ENCODE measurements at places on chromosomes 6 and 20.

GRCh38 chr6:16360365-16360764 is 122.0 kb downstream of the GMPR start:
- no peak for DNase-seq

DNA sequence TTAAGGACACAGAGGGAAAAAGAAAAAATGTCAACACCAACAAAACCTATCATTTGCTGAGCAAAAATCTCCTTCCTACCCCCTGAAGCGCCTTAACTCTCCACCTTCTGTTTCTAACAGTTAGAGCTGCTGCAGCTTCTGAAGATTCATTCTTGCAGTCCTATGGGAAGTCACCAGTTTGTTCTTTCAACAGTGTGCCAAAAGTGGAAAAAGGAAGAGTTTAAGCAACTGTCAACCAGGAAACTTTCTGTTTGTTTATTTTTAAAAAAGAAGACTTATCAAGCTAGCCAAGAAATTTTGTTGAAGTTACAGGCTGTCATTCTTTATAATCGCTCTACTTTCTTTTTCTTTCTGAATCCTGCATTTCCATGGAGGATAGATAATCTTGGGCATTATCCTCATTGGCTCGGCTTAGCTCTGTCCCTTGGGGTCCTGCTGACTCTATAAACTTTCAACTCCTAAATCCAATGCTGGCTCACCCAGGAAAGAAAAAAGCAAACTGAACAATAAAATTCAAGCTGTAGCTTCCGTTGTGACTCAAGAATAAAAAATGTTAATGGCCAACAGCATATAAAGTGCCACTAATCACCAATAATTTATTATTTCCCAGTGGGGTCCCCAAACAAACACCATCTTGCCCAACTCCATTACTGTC is 172.8 kb upstream of the CITED2 start:
- DNase-seq = no peak

DNA sequence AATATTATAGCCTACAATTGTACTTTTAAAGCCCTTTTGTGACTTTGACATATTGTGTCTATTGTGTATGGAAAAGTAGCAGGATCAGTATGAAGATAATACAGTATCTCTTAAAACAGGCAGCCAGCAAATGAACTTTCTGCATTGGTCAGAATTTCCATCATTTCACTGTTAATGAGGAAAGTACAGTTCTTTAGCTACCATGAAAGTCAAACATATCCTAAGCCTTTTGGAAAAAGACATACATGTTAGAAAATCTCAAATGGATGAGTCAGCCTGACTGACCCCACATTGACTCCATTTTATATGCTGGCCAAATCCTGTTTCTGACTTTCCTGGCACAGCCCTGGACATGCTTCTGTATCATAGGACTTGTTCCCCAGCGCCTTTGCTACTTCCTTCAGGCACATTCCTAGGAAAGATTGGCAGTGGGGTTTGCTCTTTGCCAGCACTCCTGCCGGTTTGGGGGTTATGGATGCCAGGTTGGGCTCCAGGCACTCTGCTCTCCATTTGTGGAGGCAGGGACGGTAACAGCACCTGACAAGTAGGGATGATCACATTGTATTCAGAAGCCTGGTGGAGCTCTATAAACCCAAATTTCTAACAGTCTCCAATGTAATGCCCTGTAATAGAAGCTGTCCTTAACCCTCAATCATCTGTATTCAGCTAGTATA is 43.7 kb downstream of the TOP1 start:
- peak; percentile 79 for DNase-seq

DNA sequence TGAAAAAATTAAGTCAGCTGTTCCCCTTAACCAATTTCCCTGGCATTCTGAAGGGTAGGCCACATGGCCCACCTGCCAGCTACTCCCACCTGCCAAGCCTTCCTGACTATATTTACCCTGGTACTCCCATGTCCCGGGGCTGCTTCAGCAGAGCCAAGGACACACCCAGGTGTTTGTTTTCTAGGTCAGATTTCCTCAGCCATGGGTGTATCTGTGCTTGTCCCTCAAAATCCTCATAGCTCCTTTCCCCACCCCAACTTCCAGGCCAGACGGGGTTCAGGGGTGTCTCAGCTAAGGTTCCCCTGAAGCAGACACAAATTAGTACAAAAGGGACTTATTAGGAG is 139.4 kb upstream of the CDYL start:
- no peak for DNase-seq

DNA sequence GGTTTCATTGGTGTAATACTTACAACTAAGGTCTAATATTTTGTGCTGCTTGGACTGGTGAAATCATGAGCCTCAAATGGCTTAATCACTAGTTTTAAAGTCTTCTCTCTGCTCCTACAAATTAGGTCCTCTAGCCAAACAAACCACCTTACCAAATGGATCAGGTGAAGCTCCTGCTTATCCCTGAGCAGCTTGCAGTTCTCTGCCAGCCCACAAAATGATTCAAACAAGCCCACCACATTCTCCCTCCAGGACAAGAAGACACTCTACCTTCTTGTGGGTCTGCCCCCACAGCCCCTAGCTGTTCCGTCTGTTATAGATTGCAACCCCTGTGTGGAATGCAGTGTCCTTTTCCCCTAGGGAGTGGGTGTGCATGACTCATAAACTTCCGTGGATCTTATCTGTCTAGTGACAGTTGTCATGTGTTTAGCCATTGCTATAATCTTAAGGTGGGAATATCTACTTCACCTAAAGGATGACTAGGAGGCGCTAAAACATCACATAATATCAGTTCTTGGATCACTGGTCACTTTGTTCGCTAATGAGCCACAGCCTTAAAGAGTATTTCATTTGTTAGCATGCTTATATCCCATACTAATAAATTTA is 940.5 kb upstream of the MANEA start:
- DNase-seq = peak; percentile 12

DNA sequence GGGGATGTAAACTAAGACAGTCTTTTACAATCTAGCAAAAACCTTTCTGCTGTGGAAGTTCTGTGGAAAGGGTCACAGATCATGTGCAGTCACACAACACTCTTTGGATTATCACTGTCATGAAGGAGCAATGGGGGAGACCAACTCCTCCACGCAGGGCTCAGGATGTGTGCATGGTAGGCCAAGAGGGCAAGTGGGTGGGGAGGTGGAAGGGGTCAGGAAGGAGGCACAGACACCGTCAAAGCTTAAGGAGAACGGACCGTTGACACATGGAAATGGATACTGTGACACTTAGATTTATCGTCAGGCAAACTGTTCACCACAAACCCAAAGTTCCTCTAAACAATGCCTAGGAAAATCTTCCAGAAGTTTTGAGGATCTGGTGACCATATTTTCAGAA is 215.8 kb downstream of the PAX1 start:
- no peak for DNase-seq

GRCh38 chr6:144500892-144501291 is 215.8 kb downstream of the UTRN start:
- DNase-seq = no peak

DNA sequence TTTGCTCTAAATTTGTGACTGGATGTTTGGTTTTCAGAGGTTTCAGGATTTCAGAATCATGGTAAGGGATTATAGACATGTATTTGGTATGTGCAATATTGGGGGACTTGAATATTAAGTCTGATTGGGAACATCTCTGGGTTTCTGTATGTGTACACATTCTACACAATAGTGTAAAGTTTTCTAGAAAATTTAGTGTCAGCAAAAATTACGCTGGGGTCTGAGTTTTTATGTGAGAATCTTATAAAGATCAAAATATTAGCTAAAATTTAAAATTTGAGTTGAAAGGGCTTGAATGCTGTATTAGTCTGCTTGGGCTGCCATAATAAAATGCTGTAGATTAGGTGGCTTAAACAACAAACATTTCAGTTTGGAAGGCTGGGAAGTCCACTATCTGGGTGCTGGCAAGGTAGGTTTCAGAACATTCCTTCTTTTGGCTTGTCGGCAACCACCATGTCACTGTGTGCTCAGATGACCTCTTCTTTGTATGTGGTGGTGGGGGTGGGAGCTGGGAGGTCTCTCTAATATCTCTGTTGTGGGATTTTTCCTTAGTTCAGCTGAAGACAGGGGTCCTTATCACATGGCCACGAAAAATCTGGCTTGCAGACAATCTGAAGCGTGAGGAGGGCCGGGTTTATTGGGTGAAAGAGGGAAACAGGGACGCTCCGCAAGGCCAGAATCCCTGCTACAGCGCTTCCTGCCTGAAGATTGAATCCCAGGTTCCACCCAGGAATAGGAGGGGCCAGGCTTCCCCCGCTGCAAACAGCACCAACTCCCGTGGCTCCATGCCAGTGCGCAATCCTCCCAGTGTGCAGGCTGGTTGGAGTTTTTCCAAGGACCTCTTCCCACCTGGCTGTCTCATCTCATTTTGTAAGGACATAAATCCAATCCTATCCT is 299.7 kb downstream of the PLCB1 start:
- DNase-seq = peak; percentile 62

- no peak for DNase-seq
These were observed 19.5 kb downstream of the GSTA3 start for GRCh38 chr6:52890018-52890417.

DNA sequence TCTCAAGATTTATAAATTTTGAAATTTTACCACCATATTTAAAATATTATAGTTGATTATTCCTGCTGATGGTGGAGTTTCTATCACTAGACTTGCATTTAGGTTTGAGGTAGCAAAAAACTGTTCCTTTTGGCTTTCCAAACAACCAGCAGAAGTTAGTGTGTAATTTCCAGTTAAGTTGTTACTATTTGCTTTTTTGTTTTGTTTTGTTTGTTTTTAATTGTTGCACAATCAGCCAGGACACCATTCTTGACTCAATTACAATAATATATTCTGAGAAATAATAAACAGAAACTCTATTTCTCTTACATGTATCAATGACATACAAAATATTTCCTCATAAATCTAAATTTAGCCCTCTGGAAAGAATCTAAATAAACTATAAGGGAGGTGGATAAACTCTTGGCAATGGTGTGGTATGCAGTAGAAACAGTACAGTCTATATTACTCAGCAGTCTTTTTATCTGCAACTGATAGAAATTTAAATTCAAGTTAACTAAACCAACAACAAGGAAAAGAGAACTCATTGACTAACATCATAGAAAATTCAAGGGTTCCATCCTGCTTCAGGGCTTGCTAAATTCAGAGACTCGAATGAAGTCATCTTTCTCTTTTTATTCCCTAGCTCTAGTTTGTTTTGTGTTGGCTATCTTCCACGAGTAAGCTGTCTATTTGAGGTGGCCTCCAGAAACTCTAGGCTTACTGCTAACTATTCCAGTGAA is 19.4 kb upstream of the COL19A1 start:
- DNase-seq = no peak

DNA sequence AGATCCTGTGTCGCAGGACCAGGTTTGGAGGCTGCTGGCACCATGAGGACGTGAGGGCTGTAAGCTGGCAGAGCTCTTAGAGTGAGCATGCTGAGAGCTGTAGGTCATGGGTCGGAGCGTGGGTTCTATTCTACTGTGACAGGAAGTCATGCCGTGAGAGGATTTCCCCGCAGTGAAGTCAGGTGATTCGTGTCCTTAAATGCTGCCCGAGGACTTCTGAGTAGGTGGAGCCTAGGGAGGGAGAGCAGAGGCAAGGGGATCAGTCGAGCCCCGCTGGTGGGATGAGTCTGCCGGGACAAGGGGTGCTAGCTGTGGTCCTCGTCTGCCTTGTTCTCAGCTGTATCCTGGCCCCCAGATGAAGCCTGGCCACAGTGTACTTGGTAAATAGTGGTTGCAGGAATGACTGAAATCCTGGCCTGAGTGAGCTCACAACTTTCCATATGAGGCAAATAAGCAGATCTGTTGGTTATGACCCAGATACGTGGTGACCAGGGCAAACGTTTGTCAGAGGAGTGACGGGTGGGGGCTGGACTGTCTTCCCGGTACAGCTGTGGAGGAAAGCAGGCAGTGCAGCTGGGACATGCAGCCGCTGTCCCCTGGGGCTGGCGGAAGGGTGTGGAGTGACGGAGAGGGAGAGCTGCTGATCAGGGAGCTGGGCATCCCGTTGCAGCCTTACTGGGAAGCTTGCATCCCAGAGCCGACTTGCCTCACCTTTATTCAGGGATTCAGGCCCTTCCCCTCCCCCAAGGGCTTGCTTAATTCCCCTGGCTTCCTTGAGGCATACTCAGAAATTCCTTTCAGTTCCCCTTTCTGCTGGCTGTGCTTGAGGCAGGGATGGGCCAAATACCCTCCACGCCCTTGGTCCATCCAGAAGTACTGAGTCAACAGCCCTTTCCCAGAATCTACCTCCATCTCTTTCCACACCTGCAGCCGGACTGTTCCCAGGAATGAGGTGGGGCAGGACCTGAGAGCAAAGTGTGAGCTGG is 250.9 kb upstream of the RREB1 start:
- peak; percentile 22 for DNase-seq

GRCh38 chr6:2450546-2450945 is 205.1 kb upstream of the GMDS start:
- no peak for DNase-seq

GRCh38 chr20:12535316-12535715 is 473.5 kb upstream of the SPTLC3 start:
- no peak for DNase-seq

DNA sequence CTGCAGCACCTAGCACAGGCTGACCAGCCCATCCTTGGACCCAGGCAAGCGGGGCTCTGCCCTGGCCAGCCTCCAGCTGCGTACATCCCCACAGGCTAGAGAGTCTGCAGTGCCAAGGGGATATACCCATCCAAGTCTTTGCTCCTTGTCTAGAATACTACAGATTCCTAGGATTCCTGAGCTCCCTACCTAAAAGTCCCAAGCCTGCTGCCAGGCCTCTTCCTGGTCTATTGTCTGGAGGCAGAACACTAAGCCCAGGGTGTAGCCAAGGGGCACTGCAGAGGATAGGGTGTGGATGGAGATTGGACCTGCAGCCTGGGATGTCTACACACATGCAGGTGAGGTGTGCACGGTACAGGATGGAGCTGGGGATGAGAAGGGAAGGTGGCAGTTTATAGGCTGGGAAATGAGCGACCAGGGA is 90.0 kb upstream of the SIRPA start:
- DNase-seq = no peak

GRCh38 chr20:63495741-63496595 is 2.9 kb downstream of the EEF1A2 start:
- DNase-seq = peak; percentile 20

GRCh38 chr6:6997263-6998193 is 110.2 kb upstream of the RREB1 start:
- DNase-seq = no peak

GRCh38 chr20:50537546-50538201 is 27.5 kb downstream of the PTPN1 start:
- no peak for DNase-seq

DNA sequence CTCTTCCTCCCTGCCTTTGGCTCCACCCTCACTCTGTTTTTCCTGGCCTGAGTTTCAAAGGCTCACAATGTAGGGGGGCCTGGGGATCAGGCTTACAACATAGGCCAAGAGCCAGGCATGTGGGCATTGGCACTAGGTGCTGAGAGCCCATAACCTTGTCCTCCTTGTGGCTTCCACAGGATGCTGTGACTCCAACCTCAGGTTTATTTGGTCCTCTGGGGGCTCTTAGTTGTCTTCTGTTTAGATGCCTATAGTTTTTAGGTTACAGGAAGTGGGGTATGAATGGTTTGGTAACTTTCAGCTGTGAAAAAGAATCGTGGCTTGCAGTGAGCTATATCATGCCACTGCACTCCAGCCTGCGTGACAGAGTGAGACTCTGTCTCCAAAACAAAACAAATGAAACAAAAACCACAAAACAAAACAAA is 25.6 kb downstream of the MMP24 start:
- no peak for DNase-seq

Measured in amniotic epithelial cell (primary cell).